ENCODE measurements at places on chromosomes 3 and 15.

DNA sequence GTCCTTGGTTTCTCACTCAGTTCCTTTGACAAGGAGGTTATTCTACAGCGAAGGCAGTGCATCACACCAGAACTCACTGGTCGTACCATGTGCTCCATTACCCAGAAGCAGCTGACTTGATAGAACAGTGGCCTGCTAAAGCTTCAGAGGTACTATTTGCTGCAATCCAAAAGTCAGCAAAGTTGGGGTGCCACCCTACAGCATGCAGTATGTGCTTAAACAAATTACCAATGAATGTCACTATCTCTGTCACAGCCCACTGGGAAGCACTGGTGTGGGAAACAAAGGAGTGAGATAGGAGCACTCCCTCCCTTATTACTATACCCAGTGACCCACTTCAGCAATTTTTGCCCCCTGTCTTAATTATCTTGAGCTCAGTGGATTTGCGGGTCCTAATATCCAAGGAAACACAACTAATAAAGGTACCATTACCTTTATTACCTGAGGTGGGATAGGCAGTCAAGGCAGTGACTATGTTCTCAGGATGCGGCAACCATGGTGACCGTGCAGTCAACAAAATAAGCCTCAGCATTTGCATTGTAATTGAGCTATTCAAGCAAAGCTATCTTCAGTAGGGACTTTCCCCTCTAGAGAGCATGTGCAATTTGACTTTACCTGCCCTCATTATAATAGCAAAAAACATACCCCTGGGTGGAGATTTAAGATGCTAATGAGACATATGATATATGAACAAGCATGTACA lies 199.4 kb downstream of the OCA2 start:
- DNase-seq, result no peak

DNA sequence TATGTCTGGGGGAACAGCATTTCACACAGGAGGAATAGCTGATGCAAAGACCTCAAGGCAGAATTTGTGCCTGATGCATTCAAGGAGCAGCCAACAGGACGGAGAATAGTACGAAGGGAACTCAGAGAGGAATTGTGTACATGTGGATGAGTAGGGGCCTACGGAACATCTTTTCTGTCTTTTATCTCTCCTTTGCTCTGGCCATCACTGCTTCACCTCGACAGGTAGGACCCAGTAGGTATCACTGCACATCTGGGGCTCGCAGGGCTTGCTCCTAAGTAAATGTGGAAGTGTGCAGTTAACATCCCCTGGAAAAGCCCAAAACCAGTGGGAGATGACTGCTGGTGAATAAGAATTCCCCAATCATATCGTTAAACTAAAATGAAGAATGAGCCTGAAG lies 56.4 kb upstream of the POU1F1 start:
- no peak for DNase-seq

DNA sequence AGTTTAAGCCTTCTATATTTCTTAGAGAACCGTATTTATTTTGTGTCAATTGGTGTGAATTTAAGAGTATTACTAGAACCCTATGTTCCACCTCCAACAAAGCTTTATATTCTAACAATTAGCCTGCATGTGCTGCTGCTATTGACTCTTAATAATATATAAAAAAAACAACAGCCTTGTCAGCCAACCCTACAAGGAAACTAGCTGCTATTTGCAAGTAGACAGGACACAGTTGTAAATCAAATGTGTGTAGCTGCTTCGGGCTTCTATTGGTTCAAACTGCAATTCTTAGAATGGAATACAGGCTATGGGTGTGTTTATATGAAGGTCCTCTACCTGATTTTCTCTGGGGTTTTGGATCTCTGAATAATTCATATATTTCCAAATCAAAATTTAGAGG lies 60.7 kb downstream of the ZBTB20 start:
- DNase-seq, result no peak

GRCh38 chr3:125398952-125399351 lies 23.8 kb upstream of the ZNF148 start:
- DNase-seq, result no peak

DNA sequence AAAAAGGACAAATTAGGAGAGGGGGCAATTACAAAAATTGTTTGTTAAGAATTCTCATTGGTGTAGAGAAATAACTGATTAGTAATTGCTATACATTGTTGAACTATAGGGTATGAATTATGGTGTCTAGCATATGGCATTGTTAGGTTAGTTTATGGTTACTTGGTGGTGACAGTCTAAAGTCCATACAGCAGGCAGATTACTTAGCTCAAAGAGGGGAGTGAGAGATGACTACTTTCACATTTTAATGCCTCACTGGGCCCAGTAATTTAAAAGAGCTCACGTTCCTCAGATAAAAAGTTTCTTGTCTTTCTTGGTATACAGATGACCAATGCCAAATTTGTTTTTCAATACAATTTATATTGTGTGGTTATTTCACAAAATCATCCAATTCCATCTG lies 112.4 kb upstream of the NEDD4 start:
- no peak for DNase-seq

DNA sequence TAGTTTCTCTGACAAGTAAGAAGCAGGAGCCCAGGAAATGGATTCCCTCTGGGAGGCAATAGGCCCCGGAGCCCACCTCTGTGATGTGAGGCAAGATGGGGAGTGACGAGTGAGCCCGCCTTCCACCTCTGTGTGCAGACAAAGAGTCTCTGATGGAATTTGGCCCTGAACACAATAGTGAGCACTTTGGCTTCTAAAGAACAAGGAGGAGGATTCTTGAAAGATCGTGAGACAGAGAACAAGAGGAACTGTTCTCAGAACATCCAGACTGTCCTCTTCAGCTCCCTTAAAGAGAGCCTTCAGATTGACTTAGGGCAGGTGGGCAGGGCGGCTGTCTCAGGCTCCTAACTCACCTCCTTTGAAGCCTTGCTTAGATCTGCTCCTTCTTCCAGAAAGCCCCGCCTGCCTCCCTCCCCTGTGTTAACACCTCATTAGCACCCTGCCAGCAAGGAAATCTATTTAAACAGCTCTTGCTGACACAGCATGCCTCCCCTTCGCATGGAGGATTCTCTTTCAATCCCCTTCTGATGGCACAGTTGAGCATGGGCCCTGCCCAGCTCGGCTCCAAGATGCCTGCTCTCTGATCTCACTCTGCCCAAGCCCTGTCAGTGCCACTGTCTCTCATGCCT lies 430.3 kb downstream of the NTRK3 start:
- DNase-seq, result no peak

- DNase-seq, result no peak
These were observed 7.3 kb downstream of the FAM98B start for GRCh38 chr15:38461066-38461833.

- peak; percentile 96 for DNase-seq
These were observed 263.9 kb upstream of the TGFBR2 start for GRCh38 chr3:30342318-30343060.

GRCh38 chr3:140736863-140737460 lies 59.1 kb downstream of the TRIM42 start:
- DNase-seq, result no peak

DNA sequence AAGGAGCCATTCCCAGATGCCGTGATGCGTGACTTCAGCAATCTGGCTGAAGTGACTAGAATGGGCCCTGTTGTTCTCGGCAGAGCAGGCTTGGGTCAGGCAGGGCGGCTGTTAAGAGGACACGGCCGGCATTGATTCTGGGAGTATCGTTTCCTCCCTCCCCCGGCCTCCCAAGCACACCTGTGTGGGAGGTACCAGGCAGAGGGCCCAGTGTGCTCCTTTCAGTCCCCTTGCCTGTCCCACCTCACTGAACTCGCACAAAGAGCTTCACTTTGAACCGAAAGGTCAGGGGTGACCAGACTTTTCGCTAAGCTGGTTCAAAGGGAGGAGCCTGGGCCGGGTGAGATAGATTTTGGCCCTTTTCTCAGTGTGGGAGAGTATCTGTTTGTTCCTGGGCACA lies 92.7 kb downstream of the CEMIP start:
- DNase-seq, result no peak

- DNase-seq, result no peak
These were observed 17.8 kb upstream of the NR2E3 start for GRCh38 chr15:71792521-71792920.

GRCh38 chr15:89543389-89543788 lies 31.9 kb upstream of the TICRR start:
- DNase-seq, result no peak

- DNase-seq, result no peak
These were observed 92.6 kb upstream of the CTNNB1 start for GRCh38 chr3:41106691-41107090.

DNA sequence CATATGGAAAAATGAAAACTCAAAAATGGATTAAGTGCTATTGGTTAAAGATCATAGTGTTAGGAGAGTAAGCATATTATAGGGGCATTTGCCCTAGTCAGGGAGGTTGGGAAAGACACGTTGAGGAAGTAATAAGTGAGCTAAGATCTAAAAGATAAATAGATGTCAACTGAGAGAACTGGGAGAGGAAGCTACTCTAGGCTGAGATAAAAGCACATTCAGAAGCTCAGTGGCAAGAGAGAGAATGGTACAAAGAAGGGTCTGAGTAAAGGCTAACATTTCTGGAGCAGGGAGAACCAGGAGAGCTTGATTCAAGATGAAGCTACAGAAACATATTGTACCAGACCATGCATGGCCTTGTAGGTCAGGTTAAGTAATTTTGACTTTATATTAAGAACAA lies 63.9 kb downstream of the TRPC1 start:
- DNase-seq, result no peak

- no peak for DNase-seq
These were observed 23.5 kb downstream of the KLHL25 start for GRCh38 chr15:85771271-85771670.

DNA sequence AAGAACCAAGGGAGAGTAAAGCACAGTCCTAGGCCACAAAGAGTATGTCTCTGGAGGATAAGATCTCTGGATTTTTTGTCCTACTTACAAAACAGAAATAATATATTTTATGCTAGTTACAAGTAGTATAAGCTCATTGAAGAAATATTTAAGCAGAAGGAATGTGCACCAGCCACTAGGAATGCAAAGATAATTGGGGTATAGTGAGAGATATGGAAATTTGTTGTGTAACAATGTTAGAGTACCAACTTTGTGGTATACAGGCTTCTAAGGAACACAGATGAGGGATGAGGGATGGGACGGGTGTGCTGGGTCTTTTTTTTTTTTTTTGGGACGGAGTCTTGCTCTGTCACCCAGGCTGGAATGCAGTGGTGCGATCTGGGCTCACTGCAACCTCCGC lies 26.5 kb downstream of the AKAP13 start:
- no peak for DNase-seq

GRCh38 chr3:176590722-176591121 lies 606.6 kb downstream of the TBL1XR1 start:
- DNase-seq, result no peak

DNA sequence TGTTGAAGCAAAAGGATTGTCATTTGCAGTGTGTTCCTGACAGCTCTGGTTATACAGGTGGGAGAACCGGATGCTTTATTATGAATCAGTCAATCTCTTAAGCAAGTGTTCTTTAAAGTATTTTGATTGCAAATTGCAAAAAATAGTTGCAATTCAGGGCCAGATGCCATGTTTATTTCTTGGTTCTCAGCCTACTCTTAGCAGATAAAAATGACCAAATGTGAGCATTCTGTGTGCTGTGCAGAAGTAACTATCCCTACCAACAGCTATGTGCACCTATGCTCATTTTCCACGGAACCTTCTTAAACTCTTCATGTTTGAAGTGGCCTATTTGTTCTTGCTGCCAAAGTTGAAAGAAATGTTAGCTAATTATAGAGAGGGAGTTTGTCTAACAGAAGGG lies 262.3 kb upstream of the RASGRP1 start:
- DNase-seq, result no peak

DNA sequence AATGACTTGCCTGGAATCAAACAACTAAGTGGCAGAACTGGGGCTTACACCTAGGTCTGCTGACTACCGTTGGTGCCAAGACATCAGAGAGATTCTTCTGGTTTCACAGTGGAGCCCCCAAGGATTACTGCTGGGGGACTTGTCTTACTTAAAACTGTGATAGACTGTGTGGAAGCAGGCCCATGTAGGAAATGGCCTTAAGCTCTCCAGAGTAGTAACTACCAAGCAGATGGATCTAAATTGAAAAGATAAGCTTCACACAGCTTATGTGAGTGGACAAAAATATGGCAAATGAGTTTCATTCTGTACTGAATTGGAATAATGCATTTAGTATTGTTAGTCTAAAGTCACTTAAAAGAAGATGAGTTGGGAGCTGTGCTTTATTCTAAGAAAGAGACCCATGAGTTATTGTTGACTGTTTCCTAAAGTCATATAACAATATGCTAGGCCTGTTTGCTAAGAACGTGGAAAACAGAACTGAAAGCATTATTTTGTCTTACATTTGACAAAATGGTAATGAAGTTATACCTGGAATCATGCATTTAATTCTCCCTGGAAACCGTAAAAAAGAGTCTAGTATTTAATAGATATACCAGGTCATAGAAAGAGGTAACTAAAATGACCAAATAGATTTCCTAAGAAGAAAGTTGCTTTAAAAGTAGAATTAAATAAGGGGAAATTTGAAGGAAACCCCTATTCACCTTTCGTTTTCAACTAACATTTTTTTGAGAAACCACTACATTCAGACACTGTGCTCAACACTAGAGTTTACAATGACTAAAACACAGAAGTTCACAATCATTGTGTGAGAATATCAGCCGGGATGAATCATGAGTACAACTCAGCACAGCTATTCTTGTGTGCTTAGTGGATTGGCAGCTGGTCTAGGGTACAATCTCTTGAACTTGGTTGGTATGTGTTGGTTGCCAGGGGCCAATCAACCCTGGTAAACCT lies 13.0 kb upstream of the MAPK6 start:
- DNase-seq, result no peak

- DNase-seq, result no peak
These were observed 32.3 kb upstream of the BNIP2 start for GRCh38 chr15:59721411-59721810.

- no peak for DNase-seq
These were observed 16.1 kb upstream of the RARRES1 start for GRCh38 chr3:158748237-158748828.

DNA sequence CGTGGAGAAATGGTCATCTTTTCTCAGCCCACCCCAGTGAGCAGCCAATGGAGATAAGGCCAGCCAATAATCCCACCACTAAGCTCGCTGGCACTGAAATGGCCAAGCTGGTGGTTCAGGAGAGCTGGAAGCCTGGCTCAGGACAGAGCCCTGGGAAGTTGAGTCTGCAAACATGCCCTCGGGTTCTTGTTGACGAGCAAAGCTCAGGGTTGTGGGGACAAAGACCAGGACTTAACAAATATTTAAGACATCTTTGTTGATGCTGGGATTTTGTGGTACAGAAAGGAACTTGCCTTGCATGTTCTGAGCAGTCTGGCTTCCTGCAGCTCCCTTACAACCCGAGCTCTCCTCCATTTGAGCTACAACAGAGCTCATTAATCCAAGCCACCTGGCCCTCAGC lies 4.4 kb downstream of the FAH start:
- DNase-seq, result no peak

DNA sequence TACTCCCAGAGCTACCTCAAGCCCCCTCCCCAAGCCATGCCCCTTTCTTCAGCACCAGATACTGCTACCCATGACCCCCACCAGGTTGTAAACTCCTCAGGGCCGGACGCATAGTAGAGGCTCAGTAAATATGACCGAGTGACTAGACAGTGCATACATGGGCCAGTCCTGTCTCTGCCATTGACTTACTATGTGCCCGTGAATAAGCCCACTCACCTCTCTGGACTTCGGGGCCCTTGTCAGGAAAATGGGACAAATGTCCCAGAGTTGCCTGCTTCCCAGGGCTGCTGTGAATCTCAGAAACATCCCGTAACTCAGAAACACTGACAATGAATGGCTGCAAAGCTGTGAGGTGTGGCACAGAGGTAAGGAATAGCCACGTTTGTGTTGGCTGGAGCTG lies 48.2 kb upstream of the FGD5 start:
- DNase-seq, result no peak

- DNase-seq, result no peak
These were observed at the start of gene DCUN1D1 for GRCh38 chr3:182980204-182981037. Gene DCUN1D1 (minus strand): TSS chr3:182980538. CDS start chr3:182980489, 49 bp downstream.

- no peak for DNase-seq
These were observed 48.2 kb upstream of the SELENOK start for GRCh38 chr3:53939813-53940212.

Data from HS-27A (cell line).